Stimulated activated CD4-positive, alpha-beta T cell treated with anti-CD3 and anti-CD28 coated beads, Interleukin-1b, Interleukin-23, amount 100 ng/mL, for 48 hours (primary cell): ENCODE measurements at places on chromosomes 4 and X.

DNA sequence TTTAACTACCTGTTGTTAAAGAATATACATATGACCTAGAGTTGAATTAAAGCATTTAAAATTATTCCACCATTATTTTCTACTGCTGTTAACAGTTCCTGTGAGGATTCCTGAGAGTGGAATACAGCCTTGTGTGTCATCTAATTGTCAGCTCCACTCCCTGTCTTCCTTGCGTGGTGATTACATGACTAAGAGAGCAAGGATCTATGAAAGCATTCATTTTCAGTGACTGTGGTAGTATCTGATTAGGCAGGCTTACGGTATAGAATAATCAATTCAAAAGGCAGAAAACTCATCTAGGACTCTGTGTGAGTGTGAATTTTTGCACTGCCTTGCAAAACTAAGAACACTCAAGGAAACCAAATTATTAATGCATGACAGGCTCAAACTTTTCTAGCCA lies 577.8 kb downstream of the SH3BGRL start:
- no peak for DNase-seq

DNA sequence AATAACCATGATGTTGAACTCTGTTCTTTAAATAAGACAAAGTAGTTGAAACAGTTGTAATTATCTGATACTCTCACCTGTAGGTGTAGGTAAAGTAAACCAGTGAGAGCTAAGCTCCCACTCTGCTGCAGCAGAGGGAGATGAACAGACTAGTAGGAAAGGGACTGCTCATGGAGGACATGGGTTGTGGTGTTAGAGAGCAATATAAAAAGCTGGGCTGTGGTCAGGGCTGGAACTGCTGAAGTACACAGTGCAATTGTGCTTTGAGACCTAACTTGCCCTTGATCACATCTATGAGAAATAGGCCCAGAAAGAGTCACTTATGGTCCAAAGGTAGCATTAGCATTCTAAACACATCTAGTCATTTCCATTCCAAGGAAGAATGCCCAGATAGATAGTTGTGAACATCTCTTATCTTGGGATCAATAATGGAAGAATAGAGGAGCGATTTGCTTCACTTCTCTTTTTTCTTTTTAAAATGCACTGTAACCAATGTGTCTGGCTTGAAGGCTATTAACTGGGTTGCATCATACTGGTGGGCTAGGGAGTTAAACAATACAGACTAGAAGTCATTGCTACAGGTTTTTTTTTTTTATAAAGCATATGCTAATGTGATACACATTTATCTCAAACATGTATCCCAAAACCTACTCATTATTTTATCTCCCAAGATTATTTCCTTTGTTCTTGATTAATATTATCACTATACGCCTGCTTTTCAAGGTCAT lies 251.3 kb upstream of the CENPE start:
- DNase-seq, result no peak

DNA sequence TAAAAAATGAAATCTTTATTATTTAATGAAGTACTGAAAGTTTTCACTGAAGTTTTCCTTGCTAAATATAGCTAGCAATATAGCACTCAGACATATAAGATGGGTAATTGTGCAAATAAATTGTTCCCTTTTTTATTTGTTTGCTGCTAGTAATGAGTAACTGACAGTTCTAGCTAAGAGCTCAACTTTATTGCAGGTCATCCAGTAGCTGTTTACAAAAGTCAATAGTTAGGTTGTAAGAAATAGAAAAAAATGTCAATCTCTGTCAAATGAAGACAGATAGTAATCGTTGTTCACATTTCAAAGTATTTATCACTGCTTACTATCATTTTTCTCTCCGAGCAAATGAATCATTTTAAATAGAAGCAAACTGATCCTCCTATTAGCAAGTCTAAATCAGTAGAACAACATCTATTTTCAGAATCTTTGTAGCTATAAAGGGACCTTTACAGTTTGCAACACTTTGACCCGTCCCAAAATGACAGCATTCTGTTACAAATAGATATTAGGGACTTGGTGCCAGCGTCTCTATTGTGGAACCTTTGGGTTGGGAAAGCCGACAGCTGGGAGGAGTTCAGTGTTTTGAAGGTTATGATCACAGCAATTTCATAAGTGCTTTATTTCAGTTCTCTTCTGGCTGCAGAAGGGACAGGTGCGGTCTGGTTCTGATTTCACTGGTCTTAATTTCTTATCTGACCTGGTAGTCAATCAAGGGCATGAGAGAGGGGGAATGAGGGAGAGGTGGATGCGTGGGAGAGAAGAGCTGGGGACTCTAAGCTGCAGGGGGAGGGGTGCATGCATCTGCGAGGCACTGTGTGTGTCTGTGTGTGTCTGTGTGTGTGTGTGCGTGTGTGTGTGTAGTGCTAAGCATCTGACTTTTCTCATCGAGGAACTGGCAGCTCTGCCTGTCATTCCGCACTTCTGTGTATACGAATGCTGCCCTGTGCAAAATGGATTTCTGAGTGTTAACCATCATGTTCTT lies 227.9 kb upstream of the PITX2 start:
- no peak for DNase-seq

- DNase-seq, result no peak
Observed at GRCh38 chr4:146165221-146165620, 10.3 kb upstream of the LSM6 start.

- DNase-seq, result no peak
Observed at GRCh38 chrX:10797466-10797865, 177.1 kb upstream of the MID1 start.

DNA sequence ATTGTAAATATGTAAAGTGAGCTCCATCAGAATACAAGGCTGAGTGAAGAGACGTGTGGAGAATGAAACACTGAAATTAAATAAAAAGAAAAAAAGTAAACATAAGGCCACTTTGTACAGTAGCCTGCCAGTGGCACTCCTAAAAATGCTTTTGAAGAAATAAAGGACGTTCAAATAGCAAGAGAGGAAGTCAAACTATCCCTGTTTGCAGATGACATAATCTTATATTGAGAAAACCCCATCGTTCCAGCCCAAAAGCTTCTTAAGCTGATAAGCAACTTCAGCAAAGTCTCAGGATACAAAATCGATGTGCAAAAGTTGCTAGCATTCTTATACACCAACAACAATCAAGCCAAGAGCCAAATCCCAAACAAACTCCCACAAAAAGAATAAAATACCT lies 24.2 kb downstream of the RASSF6 start:
- DNase-seq, result no peak

DNA sequence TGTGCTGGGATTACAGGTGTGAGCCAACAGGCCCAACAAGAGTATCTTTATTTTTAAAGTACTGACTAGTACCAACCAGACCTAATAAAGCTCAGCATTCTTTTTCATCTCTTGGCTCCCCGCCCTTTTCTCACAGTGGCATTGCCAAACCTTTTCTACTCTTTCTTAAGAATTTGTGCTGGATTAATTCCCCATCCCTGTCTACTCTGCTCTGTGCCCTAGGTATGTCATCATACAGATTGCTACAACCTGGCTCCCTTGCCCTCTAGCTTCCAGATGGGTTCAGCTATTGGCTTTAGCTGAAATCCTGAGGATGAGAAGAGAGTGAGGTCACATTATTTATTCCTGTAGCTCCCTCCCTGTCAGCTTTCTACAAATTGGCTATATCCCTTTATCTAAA lies 34.9 kb upstream of the CCNI start:
- DNase-seq, result no peak

- DNase-seq, result no peak
Observed at GRCh38 chr4:139214039-139214534, 37.1 kb upstream of the ELF2 start.
